ENCODE measurements at places on chromosomes 6 and 20.

DNA sequence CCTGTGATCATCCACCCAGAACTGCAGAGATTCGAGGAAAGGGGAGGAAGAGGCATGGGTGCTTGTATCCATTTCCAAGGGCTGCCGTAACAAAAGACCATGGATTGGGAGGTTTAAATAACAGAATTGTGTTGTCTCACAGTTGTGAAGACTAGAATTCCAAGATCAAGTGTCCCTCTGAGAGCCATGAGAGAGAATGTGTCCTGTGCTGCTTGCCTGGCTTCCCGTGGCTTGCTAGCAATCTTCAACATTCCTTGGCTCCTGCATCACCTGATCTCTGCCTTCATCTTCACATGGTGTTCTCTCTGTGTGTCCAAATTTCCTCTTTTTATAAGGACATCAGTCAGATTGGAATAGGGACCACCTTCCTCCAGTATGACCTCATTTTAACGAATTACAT, 69.8 kb downstream of the CDC40 start:
- DNase-seq: no peak

DNA sequence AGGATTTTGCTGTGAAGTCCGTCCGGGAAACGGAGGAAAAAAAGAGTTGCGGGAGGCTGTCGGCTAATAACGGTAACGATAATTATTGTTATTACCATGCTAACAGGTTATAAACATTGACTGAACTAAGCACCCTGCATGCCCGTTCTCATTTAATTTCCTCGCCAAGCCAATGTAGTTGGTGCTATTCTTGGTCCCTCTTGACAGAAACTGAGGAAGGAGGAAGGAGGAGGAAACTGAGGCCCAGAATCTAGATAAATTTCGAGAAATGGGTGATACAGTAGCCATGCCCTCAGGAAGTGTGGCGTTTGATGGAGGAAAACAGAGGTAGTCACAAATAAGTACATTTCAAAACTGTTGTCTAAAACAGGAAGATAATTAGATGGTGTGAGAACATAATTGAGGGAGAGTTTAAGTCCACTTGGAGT, 474 bp downstream of the TPX2 start:
- no peak for DNase-seq

- DNase-seq: no peak
Measured at GRCh38 chr20:63043348-63044203, 36.8 kb upstream of the BHLHE23 start.

GRCh38 chr6:13302291-13302690, 26.0 kb downstream of the TBC1D7 start:
- no peak for DNase-seq

DNA sequence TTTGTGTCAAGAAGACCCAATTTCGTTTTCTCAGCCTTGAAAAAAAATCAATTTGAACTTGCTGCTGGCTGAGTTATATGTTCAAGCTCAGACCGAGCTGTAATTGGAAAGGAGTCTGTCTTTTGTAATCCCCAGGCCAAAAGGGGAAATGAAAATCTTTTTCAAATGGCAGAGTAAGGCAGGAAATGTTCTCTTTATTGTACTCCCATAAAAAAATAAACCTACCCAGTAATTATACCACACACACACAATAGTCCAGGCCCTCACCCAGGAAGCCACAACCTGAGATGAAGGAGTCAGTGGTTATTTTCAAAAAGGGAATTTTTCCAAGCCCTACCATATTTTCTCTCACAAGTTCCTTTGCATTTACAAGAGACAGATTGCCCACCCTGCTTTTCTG, 45.3 kb downstream of the CLIC5 start:
- no peak for DNase-seq

- no peak for DNase-seq
Measured at GRCh38 chr20:19095762-19096161, 116.7 kb upstream of the SLC24A3 start.
